NCI-H187 (cell line): ENCODE measurements at places on chromosomes 4 and X.

- DNase-seq, result no peak
Measured at GRCh38 chrX:13090339-13091110, 46.1 kb upstream of the FAM9C start.

DNA sequence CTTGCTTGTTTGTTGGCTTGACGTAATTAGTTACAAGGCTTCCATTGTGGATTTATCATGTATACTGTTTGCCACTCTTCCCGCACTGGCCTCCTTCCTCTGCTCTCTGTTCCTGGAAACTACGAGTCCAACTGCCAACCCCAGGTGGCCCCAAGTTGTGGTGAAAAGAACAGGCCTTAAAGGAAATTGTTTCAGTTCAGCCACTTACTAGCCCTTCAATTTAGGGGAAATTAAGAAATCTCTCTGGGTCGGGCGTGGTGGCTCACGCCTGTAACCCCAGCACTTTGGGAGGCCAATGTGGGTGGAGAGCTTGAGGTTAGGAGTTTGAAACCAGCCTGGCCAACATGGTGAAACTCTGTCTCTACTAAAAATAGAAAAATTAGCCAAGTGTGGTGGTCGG, 28.0 kb downstream of the RBM47 start:
- DNase-seq, result no peak

- DNase-seq, result no peak
Measured at GRCh38 chr4:121764702-121765367, at the start of gene SMIM43. SMIM43 (minus strand) TSS chr4:121765164; CDS start chr4:121765105, 59 bp downstream.

GRCh38 chr4:38170338-38171169, 210.4 kb downstream of the PTTG2 start:
- DNase-seq, result no peak

DNA sequence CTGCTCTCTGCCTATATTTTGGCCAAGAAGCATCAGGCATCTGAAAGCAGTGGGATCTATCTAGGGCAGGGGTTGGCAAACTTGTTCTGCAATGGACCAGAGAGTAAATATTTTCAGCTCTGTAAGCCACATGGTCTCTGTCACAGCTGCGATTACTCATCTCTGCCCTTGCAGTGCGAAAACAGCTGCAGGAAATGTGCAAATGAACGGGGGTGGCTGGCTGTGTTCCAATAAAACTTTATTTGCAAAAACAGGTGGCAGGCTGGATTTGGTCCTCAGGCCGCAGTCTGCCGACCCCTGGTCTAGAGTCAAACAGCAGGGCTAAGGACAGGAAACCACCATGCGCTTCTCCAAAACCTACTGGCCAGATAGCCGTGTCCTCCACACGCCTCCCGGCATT, 48.6 kb downstream of the ACOX3 start:
- no peak for DNase-seq

GRCh38 chrX:150355913-150356312, 7.2 kb upstream of the MAMLD1 start:
- DNase-seq, result no peak

- no peak for DNase-seq
Measured at GRCh38 chrX:155134255-155134654, 62.9 kb downstream of the BRCC3 start.

GRCh38 chr4:1648962-1649361, 35.2 kb downstream of the FAM53A start:
- no peak for DNase-seq

GRCh38 chr4:189128341-189128740, 812.3 kb upstream of the FRG1 start:
- DNase-seq, result no peak

GRCh38 chr4:154559494-154560418, 3.1 kb upstream of the FGB start:
- no peak for DNase-seq

DNA sequence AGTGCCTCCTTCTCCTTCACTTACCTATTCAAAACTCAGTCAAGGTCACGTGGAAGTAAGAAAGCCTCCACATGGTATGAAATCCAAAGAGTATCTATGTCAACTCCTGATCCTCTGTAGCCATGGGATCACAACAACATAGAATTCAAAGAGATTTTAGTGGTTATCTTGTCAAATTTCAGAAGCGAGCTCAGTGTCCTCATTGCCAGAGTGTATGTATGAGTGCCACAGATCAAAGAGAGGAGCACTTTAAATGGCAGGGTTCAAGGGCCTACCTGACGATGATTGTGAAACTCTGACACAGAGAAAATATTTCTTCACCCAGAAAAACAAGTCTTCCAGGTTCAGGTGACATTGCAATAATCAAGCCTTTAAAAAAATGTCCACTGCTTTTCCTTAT, 1.2 kb upstream of the ACE2 start:
- DNase-seq, result no peak

DNA sequence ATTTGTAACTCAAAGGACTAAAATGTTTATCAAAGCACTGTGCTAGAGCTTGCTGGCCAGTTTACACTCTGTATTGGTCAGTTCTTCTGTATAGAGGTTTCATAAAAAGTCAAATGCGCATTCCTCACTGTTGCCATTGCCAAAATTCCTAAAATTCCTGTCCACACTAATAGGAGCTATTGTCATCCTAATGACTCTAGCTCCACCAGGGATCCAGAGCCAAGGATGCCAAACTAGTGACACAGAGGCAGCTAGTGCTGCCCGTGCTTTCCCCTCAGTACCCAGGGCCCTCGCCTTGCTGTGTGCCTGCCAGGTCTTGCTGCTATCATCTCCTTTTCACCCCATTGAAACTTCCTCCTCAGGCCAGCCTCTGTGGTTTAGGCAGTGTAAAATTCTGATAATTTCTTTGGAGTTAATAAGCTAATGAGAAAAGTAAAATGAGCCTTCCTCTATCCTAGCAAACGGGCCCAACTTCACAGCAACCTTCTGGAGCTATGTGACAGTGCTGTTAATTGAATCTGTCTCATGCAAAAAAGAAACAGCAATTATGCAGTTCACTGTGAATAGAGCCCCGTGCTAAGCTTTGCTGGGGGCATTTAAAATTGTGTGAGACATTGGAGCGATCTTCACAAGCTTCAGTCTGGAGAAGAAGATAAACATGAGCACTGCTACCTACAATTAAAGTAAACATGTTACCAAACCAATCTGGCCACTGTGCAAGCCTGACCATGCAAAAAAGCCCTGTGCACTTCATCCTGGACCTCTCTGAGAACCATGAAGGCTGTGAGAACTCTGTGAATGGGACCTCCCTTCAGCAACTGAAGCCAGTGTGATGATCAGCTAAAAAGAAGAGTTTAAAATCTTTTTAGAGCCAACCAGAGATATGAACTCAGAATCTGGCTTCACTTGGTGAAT, 43.1 kb upstream of the FGF2 start:
- DNase-seq, result no peak

DNA sequence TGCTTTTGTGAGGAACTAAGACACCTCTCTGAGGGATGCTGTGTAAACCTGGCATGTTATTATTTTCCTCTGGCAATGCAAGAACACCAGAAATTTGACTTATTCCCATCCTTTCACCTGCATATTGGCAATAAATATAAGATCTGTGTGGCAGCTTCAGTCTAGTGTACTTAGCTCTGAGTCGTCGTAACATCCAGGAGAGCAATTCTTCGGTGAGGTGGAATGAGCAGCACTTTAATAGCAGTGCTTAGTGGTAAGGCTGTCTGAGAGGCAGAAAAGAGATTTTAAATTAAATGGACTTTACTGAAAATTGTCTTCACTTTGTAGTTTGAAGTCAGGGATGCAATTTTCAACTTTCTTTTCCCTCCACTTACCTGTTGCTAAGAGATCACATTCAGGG, 344.9 kb downstream of the PCDH7 start:
- no peak for DNase-seq

GRCh38 chr4:78379991-78380729, 171.4 kb upstream of the ANXA3 start:
- DNase-seq, result no peak

GRCh38 chr4:157447195-157447594, 226.7 kb downstream of the GRIA2 start:
- DNase-seq, result no peak

DNA sequence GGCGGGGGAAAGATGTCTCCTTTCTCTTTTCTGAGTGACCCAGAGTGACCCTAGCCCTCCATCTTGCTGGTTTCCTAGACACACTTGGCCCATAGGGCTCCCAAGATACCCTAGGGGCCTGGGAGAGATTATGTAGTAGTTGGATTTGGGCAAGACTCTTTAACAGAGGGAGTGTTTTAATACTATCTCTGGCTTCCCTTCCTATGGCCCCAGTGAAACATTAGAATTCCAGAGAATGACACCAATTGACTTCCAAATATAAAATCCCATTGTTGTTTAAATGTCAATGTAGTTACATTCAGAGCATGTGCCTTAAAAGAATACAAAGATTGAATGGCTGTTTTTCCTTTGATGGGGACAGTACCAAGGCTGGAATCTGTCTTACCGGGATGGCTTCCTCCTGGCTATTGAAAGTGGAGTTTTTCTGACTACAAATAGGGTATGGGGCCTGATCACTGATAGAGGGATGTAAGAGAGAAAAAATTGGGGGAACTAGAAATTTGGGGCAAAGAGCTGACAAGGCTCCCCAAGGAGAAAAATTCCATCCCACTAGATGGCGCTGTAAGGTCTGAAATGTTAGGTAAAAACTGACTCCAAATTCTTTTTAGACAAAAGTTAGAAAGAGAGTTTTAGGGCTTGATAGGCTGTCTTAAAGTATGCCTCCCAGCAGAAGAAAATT, 10.7 kb downstream of the TENT5D start:
- DNase-seq, result no peak

GRCh38 chrX:129781134-129781672, 1.5 kb downstream of the SASH3 start:
- DNase-seq, result no peak

DNA sequence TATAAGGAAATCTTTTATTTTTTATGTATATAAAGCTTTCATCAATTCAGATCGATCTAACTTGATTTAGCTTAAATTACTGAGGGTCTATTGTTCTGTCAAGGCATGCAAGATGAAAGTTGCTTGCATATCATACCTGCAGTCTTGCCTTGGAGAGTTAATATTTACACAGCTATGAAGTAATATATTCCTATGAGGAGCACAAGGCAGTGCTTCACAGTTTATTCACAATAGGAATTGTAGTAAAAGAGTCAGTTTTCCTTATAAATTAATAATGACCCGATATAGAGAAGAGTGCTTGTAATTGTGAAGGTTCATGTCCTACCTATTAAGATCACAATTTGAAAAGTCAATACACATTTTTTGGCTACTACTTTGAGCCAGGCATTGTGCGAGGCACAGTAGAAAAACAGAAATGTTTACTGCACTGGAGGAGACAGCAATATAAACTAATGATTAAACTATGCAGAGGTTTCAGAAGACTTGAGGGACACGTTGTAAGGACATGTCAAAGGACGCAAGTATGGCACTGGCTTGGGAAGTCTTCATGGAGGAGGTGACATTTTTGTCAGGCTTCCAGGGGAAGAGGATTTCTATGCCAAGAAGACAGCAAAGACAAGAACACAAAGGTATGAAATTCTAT, 38.8 kb downstream of the REELD1 start:
- DNase-seq, result no peak

GRCh38 chr4:23819041-23819511, 70.8 kb downstream of the PPARGC1A start:
- peak; percentile 57 for DNase-seq

GRCh38 chr4:47837094-47837907, 566 bp downstream of the CORIN start:
- no peak for DNase-seq

DNA sequence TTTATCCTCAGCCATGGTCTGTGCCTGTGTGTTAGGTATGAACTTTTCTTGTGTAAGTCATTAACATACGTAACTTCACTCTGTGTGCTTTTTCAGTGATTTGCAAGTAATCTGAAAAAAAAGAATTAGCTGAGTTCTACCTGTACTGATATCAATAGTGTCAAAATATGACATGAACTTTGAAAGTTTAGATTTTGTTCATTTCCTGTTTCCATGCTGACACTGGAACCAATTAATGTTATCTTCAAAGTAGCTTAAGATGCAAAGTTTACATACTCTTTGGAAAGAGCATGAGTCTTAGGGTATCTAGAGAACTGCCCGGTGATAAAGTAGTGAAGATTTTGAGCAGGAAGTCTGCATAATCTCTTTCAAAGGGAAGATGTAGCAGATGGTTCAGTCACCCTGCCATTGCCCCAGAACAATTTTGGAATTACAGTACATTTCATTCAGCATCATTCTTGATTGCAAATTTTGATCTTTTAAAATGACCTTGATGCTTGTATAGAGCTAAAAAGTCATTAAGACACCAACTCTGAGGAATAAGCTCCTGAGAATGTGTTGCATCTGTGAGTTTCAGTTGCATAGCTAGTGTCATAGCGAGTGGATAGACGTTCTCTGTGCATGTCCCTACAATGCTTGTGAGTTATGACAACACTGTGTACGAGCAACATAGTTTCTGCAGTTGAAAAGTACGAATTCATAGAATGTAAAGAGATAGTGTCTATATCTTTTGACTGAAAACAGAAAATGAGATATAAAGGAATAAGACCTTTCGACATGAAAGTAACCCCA, 130.5 kb downstream of the PTTG2 start:
- no peak for DNase-seq

GRCh38 chrX:13078739-13079444, 34.5 kb upstream of the FAM9C start:
- DNase-seq, result no peak

GRCh38 chr4:7735961-7736360, 203.7 kb downstream of the AFAP1 start:
- DNase-seq, result no peak

DNA sequence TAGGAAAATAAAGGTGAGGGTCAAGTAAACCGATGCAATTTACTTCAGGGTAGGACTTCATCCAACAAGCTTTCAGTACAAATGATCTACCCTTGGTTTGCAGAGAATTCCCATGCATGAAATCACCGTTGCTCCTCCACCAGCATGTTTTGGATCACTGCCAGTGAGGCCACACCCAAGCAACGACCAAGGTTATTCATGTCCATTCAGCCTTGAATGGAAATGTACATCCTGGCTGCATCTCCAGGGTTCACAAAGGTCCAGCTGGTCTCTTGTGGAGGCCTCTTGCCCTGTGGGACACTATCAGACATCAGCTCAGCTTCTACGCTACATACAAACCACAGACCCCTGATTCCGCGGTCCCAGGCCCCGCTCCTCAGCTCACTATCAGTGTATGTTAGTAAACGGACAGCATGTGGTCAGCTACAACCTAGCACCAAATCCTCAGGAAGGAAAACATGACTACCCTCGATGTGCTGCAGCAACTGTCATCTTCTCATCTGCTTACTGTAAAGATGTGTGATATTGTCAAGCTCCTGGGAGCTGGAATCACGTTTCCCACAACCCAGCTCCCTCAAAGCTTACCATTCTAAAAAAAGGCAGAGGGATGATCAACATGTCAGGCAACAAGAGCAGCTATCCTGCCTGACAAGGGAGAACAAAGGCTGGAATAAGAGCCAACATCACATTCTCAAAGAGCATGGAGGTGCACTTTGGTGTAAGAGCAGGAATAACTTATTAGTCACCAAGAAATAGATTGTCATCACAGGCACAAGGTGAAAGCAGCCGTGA, 4.9 kb downstream of the LYAR start:
- DNase-seq, result no peak

GRCh38 chr4:7330031-7330596, 104.6 kb downstream of the PSAPL1 start:
- DNase-seq, result no peak

- no peak for DNase-seq
Measured at GRCh38 chrX:119512146-119512800, 44.0 kb downstream of the SLC25A5 start.
